ENCODE measurements at places on chromosomes 13 and 19.

DNA sequence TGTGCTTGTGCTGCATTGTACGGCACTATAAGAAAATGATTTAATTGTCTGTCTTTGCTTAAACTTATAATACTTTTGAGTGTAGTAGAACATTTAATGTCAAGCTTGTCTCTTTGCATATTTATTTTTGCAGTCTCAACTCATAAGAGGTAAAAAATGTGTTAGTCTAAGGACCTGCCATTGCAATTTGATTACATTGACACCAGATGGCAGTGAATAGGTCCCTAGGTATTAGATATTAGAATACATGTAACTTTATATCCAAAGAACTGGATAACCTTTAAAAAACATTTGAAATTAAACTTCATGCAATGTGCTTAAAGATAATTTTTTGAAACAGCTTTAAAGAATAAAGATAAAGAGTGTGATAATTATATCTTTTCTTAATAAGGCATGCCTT lies 1421.3 kb downstream of the OLFM4 start:
- DNase-seq, result no peak

DNA sequence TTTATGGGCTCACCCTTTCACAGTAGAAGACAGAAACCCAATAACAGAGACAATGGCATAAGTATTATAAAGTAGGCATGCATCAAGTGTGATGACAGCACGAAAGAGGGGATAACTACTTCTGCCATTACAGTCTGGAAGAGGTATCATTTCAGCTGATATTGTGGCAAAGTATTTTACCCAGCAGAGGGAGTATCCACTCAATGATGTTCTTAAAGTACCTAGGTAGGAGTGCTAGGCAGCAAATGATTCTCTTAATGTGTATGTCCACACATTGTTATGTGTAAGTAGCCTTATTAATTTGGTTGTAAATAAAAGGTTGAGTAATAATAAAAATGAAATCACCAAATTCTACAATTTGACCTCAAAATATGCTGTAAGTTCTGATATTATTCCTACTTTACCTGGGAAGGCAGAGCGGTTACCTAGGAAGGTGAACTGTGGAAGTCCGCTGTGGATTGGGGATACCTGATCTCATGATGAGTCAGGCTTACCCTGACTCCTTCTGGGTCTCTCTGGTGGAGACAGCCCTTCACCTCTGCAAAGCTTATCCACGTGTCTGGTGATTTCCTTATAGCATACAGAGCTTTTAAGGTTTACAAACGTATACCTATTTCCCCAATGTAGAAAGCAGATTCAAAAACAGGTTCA lies 4.1 kb upstream of the UBAC2 start:
- no peak for DNase-seq

DNA sequence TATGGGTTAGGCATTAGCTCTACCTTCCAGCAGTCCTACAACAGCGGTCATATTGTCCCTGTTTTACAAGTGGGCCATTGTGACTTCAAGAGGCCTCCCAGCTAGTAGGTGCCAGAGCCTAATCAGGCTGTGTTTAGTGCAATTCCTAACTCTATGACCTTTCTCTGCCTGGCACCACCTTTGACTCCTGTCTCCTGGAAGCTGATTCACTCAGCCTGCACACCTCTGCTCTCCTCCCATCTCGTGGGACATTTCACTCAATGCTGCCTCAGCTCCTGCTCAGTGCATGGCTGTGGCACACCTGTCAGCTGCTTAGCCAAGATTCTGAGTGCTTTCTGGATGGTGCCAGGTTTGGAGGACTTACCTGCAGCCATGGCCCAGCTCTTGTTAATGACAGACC lies 9.5 kb upstream of the GJB6 start:
- no peak for DNase-seq

DNA sequence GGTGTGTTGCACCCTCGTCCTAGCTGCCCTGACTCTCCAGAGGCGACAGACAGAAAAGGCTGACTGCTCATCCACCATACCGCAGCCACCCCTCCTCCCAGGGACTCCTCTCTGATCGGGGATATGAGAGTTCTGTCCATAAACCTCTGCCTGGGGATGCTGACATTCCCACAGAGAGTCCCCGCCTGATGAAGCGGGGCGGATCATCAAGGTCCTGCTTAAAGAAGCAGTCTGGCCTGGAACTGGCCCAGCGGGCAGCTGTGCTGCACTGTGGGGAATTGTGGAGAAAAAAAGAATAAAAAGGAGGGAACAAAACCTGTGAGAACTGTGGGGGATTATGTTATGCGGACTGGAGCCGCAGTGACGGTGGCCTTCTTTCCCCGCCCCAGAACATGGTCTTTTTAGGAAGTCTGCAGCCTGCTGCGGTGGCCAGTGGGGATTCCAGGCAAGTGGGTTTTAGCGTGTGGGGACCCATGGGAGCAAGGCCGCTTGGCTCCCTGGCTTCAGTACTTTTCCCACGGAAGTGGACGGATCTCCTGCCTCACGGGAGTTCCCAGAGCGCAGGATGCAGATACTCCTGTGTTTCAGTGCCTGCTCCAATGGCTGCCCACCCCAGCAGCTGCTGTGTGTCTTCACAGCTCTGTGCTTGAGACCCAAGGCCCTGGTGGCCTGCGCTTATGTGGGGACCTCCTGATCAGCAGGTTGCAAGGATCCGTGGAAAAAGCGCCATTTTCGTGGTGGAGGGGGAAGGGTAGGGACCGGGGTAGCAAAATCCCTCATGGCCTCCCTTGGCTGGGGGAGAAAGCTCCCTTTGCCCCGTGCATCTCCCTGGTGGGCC lies 1456.2 kb upstream of the SLC10A2 start:
- no peak for DNase-seq

GRCh38 chr13:42548731-42549551 lies 25.0 kb upstream of the TNFSF11 start:
- DNase-seq, result peak; percentile 15

DNA sequence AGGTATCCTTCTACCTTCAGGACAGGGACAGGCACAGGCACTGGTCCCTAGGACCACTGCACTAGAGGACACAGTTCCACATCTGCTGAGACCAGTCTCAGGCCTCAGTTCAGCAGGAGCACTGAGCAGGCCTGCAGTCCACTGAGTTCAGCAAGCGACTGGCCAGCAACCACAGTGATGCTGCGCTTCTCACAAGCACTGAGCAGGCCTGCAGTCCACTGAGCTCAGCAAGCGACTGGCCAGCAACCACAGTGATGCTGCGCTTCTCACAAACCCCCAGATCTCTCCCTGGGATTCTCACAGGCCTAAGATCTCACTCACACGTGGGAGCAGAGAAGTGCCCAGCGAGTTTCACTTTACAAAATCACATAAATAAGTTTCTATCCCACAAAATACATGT lies 140.6 kb downstream of the IRS2 start:
- DNase-seq, result no peak

- no peak for DNase-seq
Measured at GRCh38 chr19:17963936-17964691, 2.8 kb upstream of the KCNN1 start.

- DNase-seq, result peak; percentile 82
Measured at GRCh38 chr19:41887711-41888382, 4.9 kb downstream of the ARHGEF1 start.

DNA sequence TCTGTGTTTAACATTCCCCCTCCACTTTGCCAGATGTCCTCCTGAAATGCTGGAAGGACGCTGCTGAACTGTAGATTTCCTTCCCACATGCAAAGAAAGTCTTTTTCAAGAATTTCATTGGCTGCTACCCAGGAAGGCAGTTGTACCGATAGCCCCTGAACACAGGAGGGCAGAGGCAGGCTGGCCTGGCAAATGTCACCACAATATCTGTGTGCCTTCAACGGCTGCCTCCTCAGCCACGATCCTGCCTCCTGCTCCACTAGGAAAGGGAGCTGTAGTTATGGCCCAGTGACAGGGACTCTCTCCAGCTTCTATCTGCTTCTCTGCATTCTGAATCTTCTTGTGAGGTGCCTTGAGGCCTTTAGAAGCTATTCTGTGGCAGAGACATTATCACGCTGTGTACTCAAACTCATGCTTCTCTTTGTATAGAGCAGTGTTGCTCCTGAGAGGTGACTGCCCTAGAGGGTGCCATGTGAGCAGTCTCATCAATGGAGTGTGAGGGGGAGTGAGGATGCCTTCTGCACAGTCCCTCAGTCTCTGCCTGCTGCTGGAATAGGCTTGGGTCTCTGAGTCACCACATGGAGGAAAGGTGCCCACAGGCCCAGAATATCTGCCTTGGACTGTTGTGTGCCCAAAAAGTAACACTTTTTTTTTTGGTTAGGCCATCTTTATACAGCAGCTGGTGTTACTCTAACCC lies 279.8 kb downstream of the DNAJC15 start:
- no peak for DNase-seq

DNA sequence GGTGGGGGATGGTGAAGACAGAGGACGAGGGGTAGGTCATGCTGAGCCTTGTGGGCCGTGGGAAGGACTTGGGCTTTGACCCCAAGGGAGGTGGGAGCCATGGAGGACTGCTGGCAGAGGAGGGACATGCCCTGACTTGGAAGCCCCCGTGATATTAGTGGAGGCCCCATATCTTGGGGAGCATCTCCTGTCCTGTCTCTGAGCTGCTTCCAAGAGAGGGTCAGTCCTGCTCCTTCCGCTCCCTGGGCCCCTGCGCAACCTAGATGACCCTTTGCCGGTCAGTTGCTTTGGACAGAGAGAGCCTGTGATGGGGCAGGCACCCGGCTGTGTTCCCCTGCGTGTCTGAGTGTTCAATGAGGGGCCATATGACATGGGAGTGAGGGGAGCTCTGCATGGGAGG lies 5.2 kb downstream of the TLE6 start:
- DNase-seq, result no peak

GRCh38 chr13:44393391-44393790 lies 19.8 kb downstream of the SERP2 start:
- no peak for DNase-seq

DNA sequence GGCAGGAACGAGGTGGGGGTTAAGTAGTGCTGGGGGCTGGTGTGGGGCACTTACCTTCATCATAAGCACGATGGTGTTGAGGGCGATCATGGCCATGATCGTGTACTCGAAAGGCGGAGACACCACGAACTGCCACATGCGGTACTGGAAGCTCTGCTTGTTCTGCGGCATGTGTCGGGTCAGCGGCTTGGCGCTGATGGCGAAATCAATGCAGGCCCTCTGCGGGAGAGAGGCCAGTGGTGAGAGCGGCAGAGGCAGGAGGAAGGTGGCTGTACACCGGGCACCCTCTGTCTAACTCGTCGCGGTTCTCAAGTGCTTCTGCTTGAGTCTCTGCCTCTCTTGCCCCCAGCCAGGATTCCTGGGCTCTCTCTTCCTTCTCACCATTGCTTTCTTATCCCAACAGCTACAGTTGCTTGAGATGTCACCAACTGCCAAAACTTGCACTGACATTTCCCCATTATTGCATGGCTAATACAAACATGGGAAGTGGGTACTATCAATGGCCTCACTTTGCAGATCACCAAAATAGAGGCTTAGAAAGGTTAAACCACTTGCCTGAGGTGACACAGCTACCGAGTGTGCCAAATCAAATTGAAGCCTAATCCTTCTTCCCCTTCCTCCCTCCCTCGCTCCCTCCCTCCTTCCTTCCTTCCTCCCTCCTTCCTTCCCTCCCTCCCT lies 105.0 kb downstream of the IER2 start:
- DNase-seq, result no peak

DNA sequence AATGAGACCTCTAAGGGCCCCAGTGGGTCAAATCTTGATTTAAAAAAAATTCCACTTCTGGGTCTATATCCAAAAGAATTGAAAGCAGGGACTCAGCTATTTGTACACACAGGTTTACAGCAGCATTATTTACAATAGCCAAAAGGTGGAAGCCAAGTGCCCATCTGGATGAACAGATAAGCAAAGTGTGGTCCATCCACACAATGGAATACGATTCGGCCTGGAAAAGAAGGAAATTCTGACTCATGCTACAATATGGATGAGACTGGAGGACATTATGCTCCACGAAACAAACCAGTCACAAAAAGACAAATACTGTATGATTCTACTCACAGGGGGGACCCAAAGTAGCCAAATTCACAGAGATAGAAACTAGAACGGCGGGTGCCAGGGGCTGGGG lies 76.7 kb downstream of the CACNA1A start:
- no peak for DNase-seq

DNA sequence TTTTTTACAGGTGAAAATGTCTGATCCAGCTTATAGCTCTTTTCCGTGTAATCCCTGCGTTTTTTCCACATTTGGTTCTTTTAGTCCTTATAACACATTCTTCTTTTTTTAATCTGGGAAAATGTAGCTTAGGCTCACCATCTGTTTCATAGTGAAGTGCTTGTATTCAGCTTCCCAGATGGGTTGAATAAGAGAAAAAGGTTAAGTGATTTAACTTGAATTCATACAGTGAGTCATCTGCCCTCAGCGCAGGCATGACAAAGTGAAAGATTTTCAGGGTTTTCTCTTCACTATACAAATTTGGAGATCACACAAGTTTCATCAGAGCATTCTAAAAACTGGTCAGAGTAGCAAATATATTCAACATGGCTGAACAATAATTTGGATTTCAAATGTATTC lies 224.8 kb downstream of the SPRY2 start:
- DNase-seq, result no peak

DNA sequence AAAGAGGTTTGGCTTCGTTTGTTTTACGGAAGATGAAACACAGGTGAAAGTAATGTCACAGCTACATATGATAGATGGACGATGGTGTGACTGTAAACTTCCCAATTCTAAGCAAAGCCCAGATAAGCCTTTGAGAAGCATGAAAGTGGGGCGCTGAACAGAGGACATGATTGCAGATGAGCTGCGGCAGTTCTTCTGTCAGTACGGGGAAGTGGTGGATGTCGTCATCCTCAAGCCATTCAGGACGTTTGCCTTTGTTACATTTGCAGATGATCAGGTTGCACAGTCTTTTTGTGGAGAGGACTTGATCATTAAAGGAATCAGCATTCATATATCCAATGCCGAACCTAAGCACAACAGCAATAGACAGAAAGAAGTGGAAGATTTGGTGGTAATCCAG lies 111.5 kb upstream of the DIAPH3 start:
- DNase-seq, result no peak

DNA sequence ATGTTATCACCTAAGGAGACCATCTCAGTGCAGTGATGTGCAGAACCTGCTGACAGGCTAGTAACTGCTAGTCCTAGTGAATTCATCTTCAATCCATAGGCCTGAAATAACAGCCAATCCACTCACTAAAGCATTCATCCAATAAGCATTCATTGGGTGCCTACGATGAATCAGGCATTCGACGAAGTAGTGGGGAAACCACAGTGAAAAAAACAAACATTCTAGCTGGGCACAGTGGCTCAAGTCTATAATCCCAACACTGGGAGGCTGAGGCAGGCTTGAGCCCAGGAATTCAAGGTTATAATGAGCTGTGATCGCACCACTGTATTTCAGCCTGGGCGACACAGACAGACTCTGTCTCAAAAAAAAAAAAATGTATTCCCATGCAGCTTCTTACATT lies 135.6 kb downstream of the RNF17 start:
- DNase-seq, result no peak

DNA sequence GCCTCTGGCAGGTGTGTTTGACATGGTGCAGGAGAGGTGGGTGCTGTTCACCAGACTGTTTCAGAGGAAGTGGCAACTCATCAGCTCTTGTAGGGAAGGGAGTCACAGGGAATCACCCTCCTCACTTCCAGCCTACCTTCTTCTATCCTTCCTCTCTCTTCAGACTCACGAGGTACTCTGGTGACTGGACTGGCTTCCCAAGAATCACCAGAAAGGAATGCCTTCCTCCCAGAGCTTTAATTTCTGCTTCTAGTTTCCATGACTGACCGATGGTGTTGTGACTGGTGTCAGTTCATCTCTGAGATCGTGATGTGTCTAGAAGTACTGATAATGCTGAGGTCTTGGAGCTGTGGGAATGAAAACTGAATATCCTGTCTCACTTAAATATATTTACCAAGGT lies 247.3 kb downstream of the KCTD12 start:
- no peak for DNase-seq
